NK-92 treated with Interleukin-12 subunit alpha and Interleukin-12 subunit beta, amount 100 ng/mL, for 24 hours (cell line): ENCODE measurements at places on chromosomes 7 and 10.

DNA sequence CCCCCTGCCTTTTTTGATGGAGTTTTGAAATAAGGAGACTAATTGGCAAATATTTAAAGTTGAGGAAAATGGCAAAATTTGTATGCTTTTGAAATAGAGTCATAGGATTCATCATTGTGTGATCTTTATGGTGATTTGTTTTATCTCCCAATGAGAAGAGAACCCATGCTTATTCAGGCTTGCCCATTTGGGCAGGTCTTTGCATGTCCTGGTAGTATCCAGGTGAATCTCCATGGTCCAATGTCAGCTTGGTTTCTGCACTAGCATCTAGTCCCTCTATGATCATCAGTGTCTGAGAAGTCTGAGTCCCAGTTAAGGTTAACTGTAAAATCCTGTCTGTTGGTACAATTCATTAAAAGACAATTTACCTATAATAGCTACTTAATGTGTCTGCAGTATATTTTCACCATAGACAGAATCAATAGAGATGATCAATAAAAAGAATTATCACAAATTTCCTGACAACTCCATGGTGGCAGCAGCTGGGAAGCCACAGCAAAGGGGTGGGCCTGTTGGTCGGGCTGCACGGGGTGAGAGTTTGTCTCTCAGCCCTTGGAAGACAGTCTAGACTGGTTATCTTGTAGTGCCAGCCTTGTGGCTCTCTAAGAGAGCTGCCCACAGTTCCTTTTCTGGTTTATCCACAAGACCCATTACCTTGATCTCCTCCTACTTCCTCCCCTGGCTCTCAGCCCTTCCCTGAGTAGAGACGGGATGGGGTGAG is 22.2 kb upstream of the BMPER start:
- no peak for DNase-seq

- no peak for DNase-seq
Measured at GRCh38 chr10:33952692-33953360, 618.4 kb upstream of the NRP1 start.

DNA sequence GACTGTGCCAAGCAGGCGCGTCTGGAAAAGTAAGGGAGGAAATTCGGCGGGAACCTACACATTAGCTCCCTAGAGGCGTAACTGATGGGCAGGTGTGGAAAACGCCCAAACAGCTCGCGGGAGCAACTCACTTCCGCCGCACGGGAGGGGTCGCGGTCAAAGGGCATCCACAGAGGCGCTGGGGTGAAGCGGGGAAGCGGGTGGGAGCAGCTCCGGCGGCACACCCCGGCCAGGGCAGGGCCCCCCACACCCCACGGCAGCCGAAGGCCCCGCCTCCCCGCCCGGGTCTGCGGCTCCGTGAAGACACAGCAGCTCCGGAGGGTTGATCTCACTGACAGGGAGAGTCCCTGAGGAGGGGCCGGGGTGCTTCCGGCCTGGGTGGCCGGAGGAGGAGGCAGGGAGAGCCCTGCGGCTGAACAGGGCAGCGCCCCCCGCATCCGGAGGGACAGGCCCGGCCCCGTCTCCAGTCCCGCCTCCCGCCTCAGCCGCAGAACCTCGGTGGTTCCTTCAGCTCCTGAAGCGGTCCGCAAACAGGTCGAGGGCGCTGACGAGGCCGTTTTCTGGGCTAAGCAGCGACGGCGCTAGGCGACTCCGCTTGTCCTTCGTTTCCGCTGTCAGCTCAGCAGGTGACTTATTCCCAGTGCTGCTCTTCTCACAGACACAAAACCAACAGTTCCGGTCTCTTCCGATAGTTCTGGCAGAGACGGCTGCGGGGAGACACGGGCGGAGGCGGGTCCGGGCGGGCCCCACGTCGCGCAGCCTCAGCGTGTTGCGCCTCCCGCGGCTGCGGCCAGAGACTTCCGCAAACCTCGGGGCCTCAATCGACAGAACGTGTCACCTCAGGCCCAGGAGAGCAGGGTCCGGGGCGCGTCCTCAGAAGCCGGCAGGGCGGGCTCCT is 276.1 kb downstream of the DNAJB6 start:
- no peak for DNase-seq

GRCh38 chr10:17460756-17461155 is 6.4 kb upstream of the ST8SIA6 start:
- DNase-seq: no peak

DNA sequence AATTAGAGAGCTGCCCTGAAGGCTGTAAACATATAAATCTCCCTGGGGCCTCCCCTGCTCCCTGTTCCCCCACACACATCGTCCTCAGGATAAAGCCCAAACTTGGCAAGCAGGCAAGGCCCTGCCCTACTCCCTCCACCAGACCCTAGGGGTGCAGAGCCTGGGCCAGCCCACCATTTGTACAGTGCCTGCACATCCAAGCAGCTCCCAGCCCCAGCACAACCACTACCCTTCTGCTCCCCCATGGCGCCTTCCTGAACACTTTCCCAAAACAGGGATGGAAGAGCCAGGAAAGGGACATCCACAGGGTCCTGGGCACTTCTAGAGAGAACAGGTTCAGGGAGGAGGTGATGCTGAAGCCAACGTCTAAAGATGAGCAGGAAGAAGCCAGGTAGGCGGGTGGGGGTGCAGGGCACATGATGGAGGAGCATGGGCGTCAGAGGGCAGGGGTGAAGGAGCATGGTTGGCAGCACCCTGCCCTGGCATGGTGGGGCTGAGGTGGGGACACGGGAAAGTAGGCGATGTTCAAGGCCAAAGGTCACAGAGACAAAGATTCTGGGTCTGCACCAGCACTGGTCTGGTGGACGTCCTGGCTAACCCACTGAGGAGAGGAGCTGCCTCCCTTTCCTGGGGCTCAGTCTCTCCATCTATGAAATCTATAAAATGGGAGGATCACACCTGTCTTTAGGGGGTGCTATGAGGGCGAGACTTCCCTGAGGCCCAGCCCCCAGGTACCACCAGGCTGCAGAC is 140.6 kb downstream of the ARHGAP22 start:
- no peak for DNase-seq

GRCh38 chr10:36375107-36375506 is 733.0 kb upstream of the FZD8 start:
- DNase-seq: no peak

DNA sequence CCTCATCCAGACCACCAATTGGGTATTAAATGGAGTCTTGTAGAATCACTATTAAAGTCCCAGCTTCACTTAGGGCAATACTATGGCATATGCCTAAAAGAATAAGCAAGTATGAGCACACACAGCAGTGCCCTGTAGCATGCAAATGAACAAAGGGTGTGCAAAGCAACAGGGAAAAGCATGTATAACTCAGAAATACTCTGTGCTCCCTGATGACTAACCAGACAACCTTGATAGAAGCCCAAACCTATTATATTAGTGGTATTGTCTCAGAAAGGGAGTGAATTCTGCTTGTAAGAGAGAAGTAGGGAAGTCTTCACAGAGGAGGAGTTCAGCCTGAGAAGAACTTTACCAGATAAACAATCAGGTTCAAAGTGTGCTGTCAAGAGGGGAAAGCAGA is 131.2 kb downstream of the DGKI start:
- no peak for DNase-seq

- no peak for DNase-seq
Measured at GRCh38 chr7:194252-195009, 2.1 kb downstream of the FAM20C start.

GRCh38 chr7:159040912-159041711 is 103.6 kb downstream of the VIPR2 start:
- no peak for DNase-seq

DNA sequence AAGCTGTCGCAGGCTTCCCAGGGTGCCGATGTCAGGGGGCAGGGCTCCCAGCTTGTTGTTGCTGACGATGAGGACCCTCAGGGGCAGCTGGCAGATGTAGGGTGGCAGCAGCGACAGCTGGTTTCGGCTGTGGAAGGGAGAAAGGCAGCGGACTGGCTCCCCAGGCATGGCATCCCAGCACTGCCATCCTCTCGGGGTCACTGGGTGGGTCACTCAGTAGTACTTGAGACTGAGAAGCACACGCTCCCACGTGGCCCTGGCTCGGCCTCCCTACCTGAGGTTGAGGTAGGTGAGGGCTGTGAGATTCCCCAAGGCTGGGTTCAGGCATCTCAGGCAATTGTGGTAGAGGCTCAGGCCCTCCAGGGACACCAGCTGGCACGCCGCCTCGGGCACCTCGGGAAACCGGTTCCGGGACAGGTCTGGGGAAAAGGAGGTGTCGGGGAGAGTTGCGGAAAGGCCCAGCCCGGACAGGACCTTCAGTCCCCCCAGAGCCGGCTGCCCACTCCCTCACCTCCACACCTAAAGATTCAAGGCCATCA is 3.8 kb downstream of the LRCH4 start:
- no peak for DNase-seq

- no peak for DNase-seq
Measured at GRCh38 chr10:34814913-34815184, 247 bp downstream of the PARD3 start.

DNA sequence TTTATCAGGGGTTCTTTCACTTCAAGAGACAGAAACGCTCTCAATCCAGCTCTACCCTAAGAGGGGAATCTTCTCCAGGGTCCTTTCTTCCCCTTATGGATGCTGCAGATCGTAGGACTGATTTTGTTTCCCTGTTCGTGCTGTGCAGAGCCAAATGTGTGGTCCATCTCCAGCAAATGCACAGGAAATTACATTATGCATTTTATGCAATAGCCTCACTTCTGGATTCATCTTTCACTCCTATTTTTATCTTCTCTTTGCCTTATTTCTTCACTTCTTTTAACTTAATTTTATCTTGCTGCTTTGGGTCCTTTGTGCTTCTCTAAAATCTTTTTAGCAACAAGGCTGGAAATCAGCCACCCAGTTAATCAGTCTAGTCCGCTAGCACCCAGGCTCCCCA is 184.5 kb upstream of the INHBA start:
- DNase-seq: no peak

GRCh38 chr10:44968091-44968490 is 8.5 kb downstream of the RASSF4 start:
- DNase-seq: peak; percentile 57

GRCh38 chr10:34931216-34931615 is 116.1 kb upstream of the PARD3 start:
- DNase-seq: no peak
